Type B pancreatic cell (in vitro differentiated cells): ENCODE measurements at places on chromosomes 5 and 9.

GRCh38 chr5:32551865-32552264 is 33.5 kb upstream of the SUB1 start:
- DNase-seq, result no peak

DNA sequence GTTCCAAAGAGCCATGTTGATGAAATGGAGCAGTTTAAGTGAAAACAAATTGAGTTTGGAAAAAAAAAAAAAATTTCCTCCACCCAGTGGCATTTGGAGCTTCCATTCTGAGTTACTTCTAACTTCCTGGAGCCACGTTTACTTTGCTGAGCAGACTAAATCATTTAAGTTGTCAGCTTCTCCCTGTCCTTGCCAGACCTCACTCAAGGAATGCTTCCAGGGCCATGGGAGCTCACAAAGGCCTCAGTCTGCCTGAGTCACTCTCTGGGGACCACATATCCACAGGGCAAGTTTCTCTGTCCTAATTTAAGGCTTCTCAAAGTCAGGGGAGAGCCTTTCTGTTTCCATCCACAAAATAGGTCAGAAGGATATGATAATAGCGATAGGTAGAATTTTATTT is 210.3 kb upstream of the TNC start:
- no peak for DNase-seq

DNA sequence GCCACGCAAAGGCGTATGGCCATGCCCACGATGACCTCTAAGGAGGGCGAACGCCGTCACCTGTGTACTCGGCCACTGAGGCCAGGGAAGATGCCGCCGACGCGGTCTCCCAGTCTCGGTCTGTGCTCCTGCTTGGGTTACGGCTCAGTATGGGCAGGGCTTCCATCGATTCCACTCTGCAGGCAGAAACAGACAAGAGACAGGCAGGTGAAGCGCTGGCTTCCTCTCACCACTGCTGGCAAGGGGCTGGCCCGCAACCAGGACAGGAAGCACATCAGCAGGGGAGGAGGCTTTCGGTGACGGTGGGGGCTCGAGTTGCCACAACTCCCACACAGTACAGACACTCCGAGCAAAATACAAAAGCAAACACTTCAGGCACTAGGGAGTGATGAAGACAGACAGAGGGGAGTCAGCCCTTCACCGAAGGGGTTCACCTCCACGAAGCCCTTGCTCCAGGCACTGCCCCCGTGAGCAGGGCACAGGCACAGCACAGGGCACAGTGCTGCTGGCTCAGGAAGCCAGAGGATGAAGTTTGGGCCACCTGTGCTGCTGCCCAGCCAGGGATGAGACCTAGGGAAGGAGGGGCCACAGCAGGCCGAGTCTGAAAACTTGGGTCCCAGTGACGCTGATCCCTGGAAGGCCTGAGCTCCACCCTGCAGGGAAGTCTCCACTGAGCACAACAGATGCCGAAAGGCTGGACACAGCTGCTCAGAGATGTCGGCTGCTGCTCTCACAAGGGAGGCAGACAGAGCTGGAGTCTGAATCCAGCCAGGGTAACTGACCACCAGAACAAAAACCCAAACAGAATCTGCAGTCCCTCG is 91.3 kb downstream of the CAMSAP1 start:
- no peak for DNase-seq

DNA sequence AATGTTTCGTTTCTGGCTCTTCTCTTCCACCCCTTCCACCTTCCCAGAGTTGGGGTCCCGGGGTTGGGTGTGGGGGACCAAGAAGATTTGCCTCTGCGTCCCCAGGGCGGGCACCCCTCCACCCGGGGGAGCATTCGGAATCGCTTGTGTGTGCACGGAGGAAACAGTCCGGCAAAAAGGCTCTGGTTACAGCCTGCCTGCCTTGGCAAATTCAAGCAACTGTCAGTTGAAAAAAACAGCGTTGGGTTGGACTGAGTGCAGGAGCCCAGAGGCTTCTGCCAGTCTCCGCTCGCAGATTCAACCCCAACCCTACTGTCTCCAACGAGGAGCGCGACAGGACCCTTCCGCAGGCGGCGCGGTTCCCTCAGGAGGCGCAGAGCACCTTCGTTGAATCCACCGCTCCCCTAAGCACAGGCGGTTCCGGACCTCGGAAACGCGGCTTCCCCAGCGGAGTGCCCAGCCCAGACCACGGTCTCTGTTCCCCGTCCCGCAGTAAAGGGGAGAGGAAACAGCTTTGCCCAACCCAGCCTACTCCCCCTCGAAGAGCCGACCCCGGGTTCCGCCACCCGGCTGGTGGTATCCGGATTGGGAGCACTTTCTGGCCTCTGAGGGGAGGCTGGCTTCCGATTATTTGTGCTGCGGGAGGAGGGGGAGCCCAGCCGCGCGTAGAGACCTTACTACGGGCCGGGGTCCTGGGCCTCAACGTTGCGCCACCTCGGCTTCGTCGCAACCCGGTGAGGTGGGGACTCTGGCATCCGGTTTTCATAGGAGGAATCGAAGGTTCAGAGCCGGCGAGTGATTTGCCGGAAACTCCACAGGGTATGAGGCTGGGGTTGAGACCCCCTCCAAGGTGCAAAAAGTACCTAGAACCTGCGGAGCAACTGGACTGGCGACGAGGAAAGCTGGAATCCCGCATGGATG is 9.6 kb downstream of the LHX6 start:
- DNase-seq, result no peak

GRCh38 chr9:31236344-31236743 is 1148.1 kb upstream of the ACO1 start:
- DNase-seq, result no peak

GRCh38 chr9:124980431-124980830 is 39.5 kb upstream of the GOLGA1 start:
- DNase-seq, result no peak

DNA sequence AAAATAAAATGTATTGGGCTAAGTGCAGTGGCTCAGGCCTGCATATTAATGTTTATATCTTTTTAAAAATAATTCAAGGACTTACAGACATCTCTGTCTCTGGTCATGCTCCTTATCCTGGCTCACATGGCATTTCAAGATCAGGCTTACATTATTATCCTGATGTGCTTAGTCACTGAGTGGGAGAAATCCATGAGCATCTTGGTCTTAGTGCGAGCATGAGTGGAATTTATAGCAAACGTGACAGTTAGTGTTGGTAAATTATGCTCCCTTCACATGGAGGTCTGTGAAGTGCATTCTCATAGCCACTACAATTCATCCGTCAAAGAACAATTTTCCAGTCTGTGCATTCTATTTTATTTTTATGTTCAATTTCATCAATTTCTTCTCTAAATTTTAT is 237.8 kb upstream of the EDIL3 start:
- DNase-seq, result no peak

DNA sequence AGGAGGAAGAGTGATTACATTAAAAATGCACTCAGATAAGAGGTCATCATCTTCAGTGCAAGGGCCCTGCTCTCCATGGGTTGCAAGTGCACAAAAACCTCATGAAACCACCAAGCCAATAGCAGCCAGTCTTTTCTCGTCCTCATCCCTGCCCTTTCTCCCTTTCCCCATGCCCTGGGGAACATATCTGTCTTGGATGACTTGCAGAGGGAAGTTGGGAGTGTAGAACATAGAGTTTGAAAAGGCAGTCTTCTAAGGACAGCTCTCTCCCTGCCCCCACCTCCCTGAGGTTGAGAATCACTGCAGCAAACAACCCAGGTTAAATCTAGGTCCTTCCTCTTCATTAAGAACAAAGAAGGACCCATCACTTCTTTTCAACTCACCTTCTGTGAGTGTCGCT is 22.0 kb downstream of the DDX31 start:
- no peak for DNase-seq

GRCh38 chr5:68456756-68457217 is 241.2 kb downstream of the PIK3R1 start:
- no peak for DNase-seq

- no peak for DNase-seq
Observed at GRCh38 chr9:89380437-89381307, 62.4 kb downstream of the SECISBP2 start.

DNA sequence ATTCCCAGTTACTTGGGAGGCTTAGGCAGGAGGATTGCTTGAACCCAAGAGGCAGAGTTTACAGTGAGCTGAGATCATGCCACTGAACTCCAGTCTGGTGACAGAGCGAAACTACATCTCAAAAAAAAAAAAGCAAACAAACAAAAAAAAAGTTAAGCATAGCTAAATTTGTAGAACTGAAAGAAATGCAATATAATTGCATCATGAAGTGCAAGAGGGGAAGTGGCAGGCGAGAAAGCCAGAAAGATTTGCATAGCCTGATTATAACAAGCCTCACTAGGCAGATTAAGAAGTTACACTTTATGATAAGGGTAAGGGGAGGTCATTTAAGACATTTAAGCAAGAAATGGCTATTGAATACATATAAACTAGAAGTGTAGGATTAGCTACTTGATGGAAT is 187.1 kb downstream of the EDIL3 start:
- no peak for DNase-seq
